Type B pancreatic cell (in vitro differentiated cells): ENCODE measurements at places on chromosomes 4 and X.

DNA sequence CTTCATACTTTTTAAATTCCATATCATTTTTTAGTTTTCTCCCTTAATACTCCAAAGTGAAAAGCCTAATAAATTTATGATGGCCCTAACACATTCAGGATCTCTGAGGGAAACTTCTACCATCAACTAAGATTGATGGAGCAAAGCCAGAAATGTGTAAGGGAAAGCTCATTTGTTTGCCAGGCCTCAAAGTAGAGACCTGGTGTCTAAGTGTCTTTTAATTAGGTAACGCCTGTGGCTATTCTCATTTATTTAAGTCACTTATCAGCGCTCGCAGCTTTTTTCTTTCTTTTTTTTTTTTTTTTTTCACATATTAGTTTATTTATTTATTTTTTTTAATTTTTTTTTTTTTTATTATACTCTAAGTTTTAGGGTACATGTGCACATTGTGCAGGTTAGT lies 242.4 kb downstream of the TMA16 start:
- DNase-seq, result no peak

- DNase-seq, result no peak
Observed at GRCh38 chr4:108272561-108272960, 103.8 kb upstream of the LEF1 start.

DNA sequence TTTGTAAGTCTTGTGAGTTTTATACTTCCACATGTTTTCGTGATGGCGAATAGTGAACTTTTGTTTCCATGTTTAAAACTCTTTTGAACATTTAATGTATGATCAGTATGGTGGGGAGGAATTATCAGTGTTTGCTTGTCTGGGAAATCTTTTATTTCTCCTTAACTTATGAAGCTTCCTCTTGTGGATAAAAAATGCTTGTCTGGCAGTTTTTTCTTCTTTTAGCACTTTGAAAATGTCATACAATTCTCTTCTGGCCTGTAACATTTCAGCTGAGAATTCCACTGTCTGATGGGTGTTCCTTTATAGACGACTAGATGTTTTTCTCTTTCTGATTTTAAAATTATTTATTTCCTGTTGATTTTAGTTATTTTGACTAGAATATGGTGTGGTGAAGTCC lies 576.0 kb downstream of the DACH2 start:
- no peak for DNase-seq

- DNase-seq, result no peak
Observed at GRCh38 chrX:39222346-39223113, 421.3 kb downstream of the MID1IP1 start.

GRCh38 chrX:41009850-41010846 lies 75.1 kb upstream of the USP9X start:
- no peak for DNase-seq

- no peak for DNase-seq
Observed at GRCh38 chr4:171667906-171668305, 145.3 kb upstream of the GALNTL6 start.
